ENCODE measurements at places on chromosomes 12 and 14. TPM values are rescaled to one million over a fixed set of nuclear protein-coding genes. Genes with fewer than 3 reads are reported as not detected.

Gene IAPP
- not detected for total RNA-seq

Gene GRIP1
- 3.4 TPM for total RNA-seq

Gene DIO2
- total RNA-seq: not detected

Gene C12orf50
- 0.16 TPM for total RNA-seq

Gene TBC1D30
- 1.6 TPM for total RNA-seq

Gene CCDC38
- 0.16 TPM for total RNA-seq

Gene ACACB
- total RNA-seq: 7.8 TPM

Gene TSPAN19
- not detected for total RNA-seq

Gene MAP3K9
- total RNA-seq: 6.2 TPM

Gene AKAP5
- total RNA-seq: 1.4 TPM

Gene KRT77
- total RNA-seq: not detected

Gene ADAMTS20
- total RNA-seq: not detected

Gene SEL1L
- 58.7 TPM for total RNA-seq

Gene SLCO1B3
- total RNA-seq: not detected

Gene OTUB2
- total RNA-seq: 0.48 TPM

Gene CIROP
- total RNA-seq: not detected

Gene RHEBL1
- total RNA-seq: 13.2 TPM

Gene GALNT16
- 0.50 TPM for total RNA-seq

Gene ANG
- total RNA-seq: 1.1 TPM

Gene DBX2
- not detected for total RNA-seq

Gene GAS2L3
- 1.5 TPM for total RNA-seq

Gene ARHGDIB
- 665 TPM for total RNA-seq

Gene IL31
- not detected for total RNA-seq

Gene SDSL
- 0.25 TPM for total RNA-seq

Gene TSPAN8
- not detected for total RNA-seq

Gene NTN4
- total RNA-seq: not detected

Gene RFLNA
- total RNA-seq: not detected

Gene CCDC59
- 140 TPM for total RNA-seq

Gene TMPRSS12
- not detected for total RNA-seq

Gene HOXC11
- not detected for total RNA-seq

Gene CCDC197
- total RNA-seq: not detected

Gene PDZRN4
- total RNA-seq: not detected

Gene CLEC1B
- total RNA-seq: not detected

Gene GPR84
- total RNA-seq: 1.2 TPM

Gene FOXN4
- total RNA-seq: not detected

Gene FBXL14
- 18.4 TPM for total RNA-seq
